ENCODE measurements at places on chromosomes 1 and 21.
A peak's percentile ranks its signal among the peaks of the same experiment; 100 is the strongest.

GRCh38 chr1:207659545-207660153, 14.7 kb downstream of the CR1L start:
- DNase-seq = no peak

DNA sequence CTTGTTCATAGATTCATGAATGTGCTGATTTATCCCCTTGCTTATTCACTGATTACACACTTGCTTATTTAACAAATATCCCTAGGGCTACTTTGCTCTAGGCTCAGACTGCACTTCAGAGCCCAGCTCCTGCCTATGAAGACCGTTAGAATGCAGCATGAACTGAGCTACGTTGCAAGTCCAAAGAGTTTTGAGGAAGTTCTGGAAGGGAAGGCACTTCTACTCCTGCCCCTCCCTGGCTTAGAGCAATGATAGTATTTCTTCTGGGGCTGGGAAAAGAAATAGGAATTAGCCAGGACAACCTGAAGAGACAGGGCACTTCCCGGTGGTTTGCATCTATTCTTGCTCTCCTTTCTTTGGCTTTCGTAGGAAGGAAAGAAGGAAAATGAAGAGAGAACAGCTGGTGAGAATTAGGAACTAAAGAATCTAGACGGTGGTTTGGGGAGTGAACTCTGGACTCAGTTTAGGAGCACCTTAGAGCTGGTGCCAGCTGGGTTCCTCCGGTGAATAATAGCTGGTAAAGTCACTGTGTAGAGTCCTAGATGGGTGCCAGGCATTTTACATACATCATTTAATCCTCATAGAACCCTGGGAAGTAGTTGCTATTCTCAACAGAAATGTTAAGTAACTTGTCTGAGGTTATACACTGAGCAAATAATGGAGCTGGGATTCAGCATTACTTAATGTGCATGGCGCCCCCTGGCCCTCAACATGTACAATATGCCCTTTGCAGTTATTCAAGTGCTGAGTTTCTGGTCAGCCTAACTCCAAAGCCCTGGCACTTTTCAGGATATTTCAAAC, 65.9 kb downstream of the NDUFS5 start:
- DNase-seq = no peak

- DNase-seq = no peak
Measured at GRCh38 chr1:204307334-204307883, 52.3 kb downstream of the PLEKHA6 start.

DNA sequence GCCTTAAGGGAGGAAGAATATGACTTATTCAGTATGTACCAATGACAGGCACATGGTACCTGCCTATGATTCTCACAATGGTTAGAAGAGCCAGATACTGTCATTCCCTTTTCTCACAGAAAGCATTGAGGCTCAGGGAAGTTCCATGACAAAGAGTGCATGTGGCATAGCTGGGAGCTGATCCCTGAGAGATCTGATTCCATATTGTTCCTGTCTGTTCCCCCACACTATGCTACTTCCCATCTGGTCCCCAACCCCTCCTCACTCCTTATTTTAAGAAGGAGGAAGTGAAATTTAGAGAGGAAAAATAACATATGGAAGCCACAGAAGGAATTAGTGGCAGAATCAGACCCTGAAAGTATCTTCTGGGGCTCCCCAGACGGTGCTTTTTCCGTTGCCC, 500.0 kb downstream of the PLPP3 start:
- DNase-seq = no peak

- no peak for DNase-seq
Measured at GRCh38 chr21:33687634-33688033, 45.3 kb downstream of the ITSN1 start.

DNA sequence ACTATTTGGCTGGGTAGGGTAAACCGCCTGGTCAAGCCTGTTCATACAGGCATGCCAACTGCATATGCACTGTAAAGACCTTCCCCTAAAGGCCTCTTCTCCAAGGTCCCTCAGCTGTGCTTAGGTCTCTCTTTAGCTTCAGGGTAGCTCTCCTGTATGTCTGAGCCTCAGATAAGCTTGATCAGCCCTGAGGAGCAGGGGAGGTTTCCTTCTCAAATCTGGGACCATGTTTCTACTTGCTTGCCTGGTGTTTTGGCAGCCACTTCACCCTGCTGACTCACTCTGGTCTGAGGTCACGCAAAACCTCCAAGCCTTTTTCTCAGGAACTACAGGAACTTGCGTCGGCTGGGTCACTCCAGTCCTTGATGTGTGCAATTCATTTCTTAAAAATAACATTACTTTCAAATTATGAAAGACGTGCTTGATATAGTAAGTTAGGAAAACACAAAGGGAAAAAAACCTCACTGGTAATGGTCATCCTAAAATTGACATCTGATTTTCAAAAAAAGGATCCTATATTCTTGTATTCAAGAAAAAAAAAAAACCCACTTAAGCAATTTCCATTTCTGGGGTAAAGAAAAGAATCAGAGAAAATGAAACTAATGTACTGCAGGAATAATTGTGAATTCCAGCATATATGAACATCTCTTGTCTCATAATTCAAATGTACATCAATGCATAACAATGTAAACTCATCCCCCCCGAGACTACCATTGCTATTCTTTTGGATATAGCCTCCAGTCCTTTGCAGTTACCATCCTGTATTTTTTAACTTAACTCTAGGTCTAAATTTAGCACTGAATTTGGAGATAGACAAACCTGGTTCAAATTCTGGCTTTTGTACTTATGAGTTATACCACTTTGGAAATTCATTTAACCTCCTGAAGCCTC, 24.8 kb upstream of the RNF19B start:
- DNase-seq = no peak

DNA sequence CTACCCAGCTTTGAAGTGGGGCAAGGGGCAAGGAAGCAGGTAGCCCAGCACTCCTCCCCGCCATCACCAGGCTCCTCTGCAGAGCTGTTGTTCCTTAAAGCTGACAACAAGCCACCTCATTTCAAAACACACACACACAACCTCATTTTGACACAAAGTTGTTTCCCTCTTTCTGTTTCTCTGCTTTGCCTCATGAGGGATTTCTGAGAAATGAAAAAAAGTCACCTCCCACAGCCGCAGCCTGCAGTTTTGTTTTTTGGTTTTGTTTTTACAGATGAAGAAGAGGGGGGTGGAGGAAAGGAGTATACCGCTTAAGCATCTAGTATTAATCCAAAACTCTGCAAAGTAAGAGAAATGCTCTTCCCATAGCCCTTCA, 12.1 kb downstream of the MCL1 start:
- DNase-seq = no peak

- DNase-seq = no peak
Measured at GRCh38 chr1:34763142-34763781, 3.7 kb downstream of the GJB4 start.

GRCh38 chr1:241499910-241500309, 19.6 kb downstream of the FH start:
- DNase-seq = no peak

DNA sequence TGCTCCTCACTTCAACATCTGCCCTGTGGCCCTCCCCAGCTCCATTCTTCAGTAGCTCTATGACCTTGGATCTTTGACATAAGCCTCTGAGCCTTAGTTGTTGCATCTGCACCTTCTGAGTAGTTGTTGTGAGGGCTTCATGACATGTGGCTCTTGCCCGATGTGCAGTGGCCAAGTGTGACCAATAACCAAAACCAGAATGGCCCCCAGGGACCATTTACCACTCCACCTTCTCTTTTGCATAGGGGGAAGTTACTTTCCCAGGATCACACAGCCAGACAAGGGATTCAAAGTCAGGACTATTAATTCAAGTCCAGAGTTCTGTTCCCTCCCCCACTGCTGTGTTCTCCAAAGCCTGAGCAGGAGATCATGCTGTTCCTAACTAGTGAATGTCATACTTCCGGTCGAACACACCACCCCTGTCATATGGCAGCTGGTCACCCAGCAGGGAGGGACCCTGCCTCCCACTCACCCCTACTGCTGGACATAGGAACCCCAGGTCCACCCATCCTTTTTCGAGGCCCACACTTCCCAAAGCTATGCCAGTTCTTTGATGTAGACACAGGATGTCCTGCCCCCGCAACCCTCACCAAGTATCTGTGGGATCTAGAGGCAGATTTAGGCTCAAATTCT, 4.0 kb downstream of the FGR start:
- no peak for DNase-seq

DNA sequence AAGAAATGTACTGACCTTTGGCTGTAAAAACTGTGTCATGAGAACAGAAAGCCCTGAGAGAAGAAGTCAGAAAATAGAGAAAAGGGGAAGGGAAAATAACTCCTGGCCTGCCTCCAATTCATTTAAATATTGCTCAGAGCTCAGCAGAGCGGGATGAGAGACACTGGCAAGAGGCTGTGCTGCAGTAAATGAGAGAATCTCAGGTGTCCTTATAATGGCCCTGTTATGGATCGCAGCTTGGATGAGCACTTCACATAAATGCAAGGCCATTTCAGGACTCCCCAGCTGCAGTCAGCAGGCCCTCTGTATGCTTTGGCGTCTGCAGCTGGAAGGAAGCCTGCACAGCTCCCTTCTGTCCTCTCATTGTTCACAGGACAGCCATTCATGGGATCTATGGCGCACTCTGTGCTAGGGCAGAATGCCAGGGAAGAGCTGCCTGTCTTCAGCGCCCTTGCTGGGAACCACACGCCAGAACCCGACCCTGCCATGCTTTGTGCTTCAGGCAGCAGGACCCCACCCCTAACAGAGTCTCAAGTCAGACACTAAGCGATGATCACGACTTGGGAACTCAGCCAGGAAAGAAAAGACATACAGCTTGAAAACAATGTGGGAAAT, 20.7 kb upstream of the ABCB10 start:
- no peak for DNase-seq

- DNase-seq = no peak
Measured at GRCh38 chr1:162256287-162256686, 120.4 kb downstream of the SPATA46 start.

- no peak for DNase-seq
Measured at GRCh38 chr1:6984536-6984935, 199.3 kb downstream of the CAMTA1 start.

DNA sequence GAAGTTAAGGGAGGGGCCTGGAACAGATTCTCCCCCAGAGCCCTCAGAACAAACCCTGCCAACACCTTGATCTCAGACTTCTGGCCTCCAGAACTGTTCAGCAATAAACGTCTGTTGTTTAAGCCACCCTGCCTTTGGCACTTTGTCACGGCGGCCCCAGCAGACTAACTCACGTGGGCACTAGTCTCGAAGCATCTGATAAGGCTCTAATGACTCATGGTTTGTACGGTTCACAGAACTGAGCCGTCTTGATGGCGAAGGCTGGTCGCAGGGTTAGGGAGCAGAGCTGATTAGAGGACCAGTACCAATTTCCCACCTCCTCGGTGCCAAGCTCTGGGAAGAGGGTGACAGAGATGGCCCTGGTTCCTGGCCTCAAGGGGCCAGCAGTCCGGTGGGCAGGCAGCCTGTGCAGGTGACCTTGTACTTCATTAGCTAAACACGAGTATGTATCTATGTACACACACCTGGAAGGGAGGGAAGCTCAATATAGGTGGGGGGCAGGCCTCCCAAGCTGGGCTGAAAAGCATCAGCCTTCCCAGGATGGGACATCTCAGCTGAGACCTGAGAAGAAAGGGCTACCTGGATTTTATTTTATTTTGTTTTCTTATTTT, 112.8 kb downstream of the MRPS6 start:
- no peak for DNase-seq

- DNase-seq = no peak
Measured at GRCh38 chr1:27343639-27344025, 1.8 kb downstream of the SYTL1 start.

DNA sequence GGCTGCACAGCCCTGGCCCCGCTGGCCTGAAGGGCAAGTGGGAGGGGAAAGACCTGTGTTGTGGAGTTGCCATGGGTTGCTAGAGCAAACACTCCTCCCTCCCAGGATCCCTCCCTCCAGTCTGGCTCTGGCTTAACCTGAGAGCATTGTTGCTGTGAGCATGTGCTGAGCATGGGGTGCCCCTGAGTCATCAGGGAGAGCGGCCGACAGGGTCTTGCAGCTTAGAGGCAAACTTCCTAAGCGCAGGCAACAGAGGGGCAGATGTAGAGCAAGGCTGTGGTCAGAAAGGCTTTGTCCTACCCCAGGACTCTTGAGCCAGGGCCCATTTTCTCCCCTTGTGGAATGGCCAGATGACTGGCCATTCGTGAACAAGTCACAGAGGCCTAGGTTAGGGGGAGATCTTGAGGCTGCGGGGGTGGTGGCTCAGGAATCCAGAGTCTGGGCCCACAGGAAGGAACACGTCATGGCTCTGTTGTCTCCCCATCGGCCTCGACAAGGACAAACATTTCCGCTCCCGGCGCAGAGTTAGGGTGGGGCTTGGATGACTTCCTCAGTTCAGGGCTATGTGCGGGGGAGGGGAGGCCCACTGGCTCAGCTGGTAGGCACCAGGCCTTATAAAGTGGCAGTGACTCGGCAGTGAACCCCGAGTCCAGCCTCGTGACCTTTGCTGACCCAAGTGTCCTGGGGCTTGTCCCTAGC, 362 bp upstream of the DYNLT4 start:
- no peak for DNase-seq

DNA sequence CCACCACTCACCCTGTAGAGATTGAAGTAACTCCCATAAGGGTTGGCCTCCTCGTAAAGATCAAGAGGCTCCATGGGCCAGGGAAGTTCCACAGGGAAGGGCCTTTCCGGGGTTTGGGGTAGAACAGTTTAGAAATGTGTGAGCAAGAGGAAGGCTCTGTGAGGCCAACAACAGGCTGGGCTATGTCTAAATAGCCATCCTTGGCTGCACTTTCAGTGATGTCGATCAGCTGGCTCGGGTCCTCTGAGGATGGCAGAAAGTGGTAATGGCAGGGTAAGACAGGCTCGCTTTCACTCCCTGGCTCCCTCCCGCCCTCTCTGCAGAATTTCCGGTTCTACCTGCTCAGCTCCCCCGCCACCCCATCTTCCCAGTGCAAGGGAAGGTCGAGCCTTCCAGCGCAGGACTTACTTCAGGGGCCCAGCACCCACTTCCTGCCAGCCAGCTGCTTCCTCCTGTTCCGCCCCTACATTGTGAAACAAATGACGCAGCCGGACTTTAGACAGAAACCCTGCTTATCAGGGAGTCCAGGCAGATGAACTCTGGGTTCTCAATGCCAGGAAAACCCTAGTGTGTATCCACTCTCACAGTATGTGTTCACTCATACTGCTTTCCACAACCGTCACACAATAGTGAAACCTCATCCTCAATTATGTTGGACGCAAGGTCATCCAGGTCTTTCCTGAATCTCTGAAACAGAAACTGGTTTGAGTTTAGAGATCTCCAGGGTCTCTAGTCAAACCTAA, 7.3 kb downstream of the F11R start:
- DNase-seq = peak; percentile 9

GRCh38 chr1:201545851-201546492, 7.0 kb downstream of the NAV1 start:
- DNase-seq = no peak
